Peyer's patch (tissue), 4 donors: ENCODE measurements at places on chromosomes 5 and 9.

DNA sequence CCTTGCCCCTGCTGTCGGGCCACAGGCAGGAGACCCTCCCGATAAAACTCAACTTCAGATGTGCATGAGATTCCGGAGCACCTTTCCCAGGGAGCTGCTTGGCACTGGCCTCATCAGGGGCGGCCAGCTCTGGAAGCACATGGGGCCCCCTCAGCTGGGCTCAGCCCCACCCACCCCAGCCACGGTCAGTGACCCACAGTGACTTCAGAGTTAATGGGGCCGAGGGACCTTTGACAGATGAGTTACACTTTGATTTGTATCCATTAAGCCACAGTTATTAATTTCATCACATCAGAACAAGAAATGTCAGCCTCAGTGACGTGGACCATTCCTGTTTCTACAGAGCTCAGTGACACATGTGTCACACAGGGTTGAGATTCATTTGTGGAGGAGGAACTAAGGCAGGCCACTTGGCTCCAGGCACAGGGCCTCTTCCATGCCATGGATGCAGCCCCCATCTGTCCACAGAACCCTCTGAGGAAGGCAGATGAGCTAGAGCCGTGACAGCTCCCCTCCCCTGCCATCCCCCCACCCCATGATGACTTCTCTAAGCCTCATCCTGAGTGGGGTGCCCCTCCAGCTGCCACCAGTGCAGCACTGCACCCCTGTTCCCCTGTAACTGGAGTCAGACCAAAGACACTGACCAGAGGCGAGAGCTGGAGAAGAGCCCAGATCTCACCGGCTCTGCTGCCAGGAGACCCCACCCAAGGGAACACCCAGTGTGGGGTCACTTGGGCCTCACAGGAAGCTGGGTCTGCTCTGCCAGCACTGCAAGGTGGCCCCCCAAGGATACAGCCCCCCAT, 69.4 kb upstream of the ADAMTS2 start:
- DNase-seq = no peak
- H3K27ac ChIP-seq = no peak overlapping the region
- H3K36me3 ChIP-seq = no peaks in the 10 kb centered on the region
- H3K4me1 ChIP-seq = no peaks in the 10 kb centered on the region
- no peak overlapping the region for H3K4me3 ChIP-seq

DNA sequence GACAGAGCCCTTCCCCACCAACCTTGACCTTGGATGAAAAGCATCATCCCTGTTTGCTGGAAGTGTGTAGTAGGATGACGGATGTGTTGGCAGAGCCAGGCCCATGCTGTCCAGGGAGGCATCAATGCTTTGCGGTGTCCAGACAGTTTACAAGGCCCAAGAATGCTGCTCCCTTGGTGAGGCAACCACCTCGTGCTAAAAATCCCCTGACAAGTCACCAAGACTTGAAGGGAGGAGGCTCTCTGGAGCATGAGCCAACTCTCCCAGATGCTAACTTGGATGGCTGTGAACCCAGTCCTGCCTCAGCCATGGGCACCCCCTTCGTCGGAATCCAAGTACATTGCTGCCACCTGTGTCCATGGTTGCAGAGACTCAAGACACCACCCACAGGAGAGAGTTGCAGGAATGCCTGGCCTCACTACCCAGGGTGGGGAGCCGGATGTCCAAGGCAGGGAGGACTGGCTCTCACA, 9.5 kb upstream of the NKD2 start:
- no peaks in the 10 kb centered on the region for H3K4me1 ChIP-seq
- no peaks in the 10 kb centered on the region for H3K36me3 ChIP-seq
- DNase-seq = peak; percentile 47

- no peaks in the 10 kb centered on the region for H3K36me3 ChIP-seq
- H3K4me1 ChIP-seq = no peaks in the 10 kb centered on the region
- no peak overlapping the region for H3K27ac ChIP-seq
- H3K4me3 ChIP-seq = no peak overlapping the region
- DNase-seq = no peak
Observed at GRCh38 chr5:6849316-6850105, 136.3 kb downstream of the TENT4A start.

GRCh38 chr5:107743373-107744000, 72.8 kb upstream of the EFNA5 start:
- no peaks in the 10 kb centered on the region for H3K27me3 ChIP-seq
- no peak overlapping the region for H3K27ac ChIP-seq
- no peak for DNase-seq
- no peaks in the 10 kb centered on the region for H3K4me1 ChIP-seq
- no peak overlapping the region for H3K4me3 ChIP-seq
- H3K36me3 ChIP-seq = no peaks in the 10 kb centered on the region

GRCh38 chr5:111776913-111777781, 20.2 kb upstream of the NREP start:
- DNase-seq = no peak
- H3K4me3 ChIP-seq = no peak overlapping the region
- peaks cover 9% of the 10 kb centered on the region for H3K4me1 ChIP-seq
- no peaks in the 10 kb centered on the region for H3K27me3 ChIP-seq
- no peak overlapping the region for H3K27ac ChIP-seq
- no peaks in the 10 kb centered on the region for H3K36me3 ChIP-seq

DNA sequence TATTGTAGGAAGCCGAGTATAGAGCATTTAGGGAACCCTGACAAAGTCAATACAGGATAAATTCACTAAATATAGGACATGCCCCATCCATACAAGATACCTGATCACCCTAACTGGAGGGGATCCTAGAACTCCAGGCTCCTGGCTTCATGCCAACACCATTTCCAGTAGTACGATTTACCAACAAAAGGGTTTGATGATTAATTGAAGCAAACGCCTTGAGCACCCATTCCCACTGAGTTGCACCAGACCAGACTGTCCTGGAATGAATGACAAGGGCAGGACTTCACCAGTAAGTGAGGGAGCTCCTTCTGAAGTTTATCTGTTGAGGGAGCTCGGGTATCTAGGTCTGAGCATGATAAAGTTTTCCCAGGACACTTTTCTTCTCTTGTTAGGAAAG, 327.2 kb upstream of the MSX2 start:
- no peaks in the 10 kb centered on the region for H3K27me3 ChIP-seq
- no peak overlapping the region for H3K27ac ChIP-seq
- H3K4me1 ChIP-seq = no peaks in the 10 kb centered on the region
- H3K36me3 ChIP-seq = no peaks in the 10 kb centered on the region
- no peak for DNase-seq

- no peaks in the 10 kb centered on the region for H3K4me1 ChIP-seq
- no peak for DNase-seq
- no peaks in the 10 kb centered on the region for H3K36me3 ChIP-seq
- no peak overlapping the region for H3K4me3 ChIP-seq
- no peak overlapping the region for H3K27ac ChIP-seq
Observed at GRCh38 chr5:139955616-139956273, 87.4 kb downstream of the NRG2 start.

- H3K36me3 ChIP-seq = no peaks in the 10 kb centered on the region
- H3K4me3 ChIP-seq = no peak overlapping the region
- H3K27me3 ChIP-seq = no peaks in the 10 kb centered on the region
- H3K27ac ChIP-seq = no peak overlapping the region
- H3K4me1 ChIP-seq = no peaks in the 10 kb centered on the region
Observed at GRCh38 chr5:74851684-74852353, 14.4 kb downstream of the FAM169A start.

DNA sequence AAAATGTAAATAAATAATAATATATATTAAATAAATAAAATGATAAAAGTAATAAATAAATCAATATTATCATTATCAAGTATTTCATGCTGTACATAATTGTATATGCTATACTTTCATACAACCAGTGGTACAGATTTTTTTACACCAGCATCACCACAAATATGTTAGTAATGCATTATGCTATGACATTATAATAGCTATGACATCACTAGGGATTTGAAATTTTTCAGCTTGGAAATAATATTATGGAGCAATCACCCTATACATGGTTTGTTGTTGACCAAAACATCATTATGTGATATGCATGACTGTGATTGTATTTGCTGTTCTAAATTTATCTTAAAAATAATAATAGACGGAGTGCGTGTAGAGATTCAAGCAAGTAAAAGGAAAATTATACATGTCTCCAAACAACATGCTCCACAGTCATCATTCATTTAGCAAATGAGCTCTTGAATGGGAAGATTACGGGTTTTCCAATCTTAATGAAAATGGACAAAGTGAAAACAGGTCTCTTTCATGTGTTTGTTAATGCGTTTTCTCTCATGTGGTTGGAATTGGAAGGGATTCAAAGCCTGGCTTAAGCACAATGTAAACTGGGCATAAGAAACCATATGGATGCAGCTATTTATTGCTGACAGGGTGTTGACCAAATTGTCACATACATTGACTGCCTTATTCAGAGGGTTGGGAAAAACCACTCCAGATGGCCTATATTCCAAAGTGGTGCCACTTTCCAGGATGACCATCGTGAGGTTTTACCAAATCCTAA, 643.0 kb upstream of the RGMB start:
- H3K27ac ChIP-seq = no peak overlapping the region
- no peak for DNase-seq
- H3K4me3 ChIP-seq = no peak overlapping the region
- no peaks in the 10 kb centered on the region for H3K4me1 ChIP-seq
- no peaks in the 10 kb centered on the region for H3K27me3 ChIP-seq

GRCh38 chr9:23483566-23483965, 342.5 kb downstream of the ELAVL2 start:
- no peak overlapping the region for H3K27ac ChIP-seq
- DNase-seq = no peak
- H3K4me1 ChIP-seq = no peaks in the 10 kb centered on the region

- H3K27ac ChIP-seq = no peak overlapping the region
- no peaks in the 10 kb centered on the region for H3K36me3 ChIP-seq
Observed at GRCh38 chr5:176381979-176382378, 6.4 kb downstream of the NOP16 start.

DNA sequence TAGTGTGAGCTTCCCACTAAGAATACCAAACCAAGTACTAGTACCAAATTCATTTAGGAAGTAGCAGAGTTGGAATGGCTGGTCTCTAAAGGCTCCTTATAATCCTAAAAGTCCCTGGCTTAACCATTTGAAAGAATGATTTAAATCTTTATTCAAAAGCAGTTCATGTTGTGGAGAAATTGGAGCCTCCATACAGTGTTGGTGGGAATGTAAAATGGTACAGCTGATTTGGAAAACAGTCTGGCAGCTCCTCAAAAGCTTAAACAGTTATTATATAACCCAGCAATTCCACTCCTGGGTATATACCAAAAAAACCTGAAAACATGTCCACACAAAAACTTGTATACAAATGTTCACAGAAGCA, 2.9 kb downstream of the PLIN2 start:
- peaks cover 62% of the 10 kb centered on the region for H3K36me3 ChIP-seq
- H3K4me1 ChIP-seq = peaks cover 5% of the 10 kb centered on the region
- H3K27ac ChIP-seq = no peak overlapping the region
- no peaks in the 10 kb centered on the region for H3K27me3 ChIP-seq

DNA sequence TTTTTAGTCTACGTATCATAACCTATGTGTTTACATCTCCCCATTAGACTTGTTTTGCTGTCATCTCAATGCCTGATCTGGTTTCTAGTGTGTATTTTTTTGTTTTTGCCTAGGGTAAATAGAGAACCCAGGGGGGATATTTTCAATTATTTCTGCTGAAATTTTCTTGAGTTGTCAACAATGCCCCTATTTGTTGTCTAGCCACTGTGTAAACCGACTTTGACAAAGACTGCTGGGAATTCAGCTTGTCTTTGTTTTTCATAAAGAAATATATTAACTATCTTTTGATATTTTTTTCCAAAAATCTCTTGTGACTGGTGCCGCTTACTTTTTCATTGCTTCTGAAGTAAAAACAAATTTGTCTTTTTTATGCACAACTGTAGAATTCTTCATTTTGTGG, 28.1 kb downstream of the MACIR start:
- no peaks in the 10 kb centered on the region for H3K27me3 ChIP-seq
- H3K36me3 ChIP-seq = no peaks in the 10 kb centered on the region
- no peak overlapping the region for H3K4me3 ChIP-seq
- no peaks in the 10 kb centered on the region for H3K4me1 ChIP-seq

- H3K27me3 ChIP-seq = no peaks in the 10 kb centered on the region
- H3K36me3 ChIP-seq = no peaks in the 10 kb centered on the region
- no peak for DNase-seq
- H3K4me1 ChIP-seq = no peaks in the 10 kb centered on the region
Observed at GRCh38 chr5:104951829-104952228, 1389.2 kb upstream of the NUDT12 start.

- no peak overlapping the region for H3K27ac ChIP-seq
- H3K4me3 ChIP-seq = no peak overlapping the region
Observed at GRCh38 chr5:159440235-159440634, 109.9 kb upstream of the IL12B start.

- no peak overlapping the region for H3K27ac ChIP-seq
- H3K4me3 ChIP-seq = no peak overlapping the region
- no peaks in the 10 kb centered on the region for H3K36me3 ChIP-seq
- H3K4me1 ChIP-seq = no peaks in the 10 kb centered on the region
- DNase-seq = no peak
Observed at GRCh38 chr5:31585166-31585894, 53.2 kb downstream of the C5orf22 start.

DNA sequence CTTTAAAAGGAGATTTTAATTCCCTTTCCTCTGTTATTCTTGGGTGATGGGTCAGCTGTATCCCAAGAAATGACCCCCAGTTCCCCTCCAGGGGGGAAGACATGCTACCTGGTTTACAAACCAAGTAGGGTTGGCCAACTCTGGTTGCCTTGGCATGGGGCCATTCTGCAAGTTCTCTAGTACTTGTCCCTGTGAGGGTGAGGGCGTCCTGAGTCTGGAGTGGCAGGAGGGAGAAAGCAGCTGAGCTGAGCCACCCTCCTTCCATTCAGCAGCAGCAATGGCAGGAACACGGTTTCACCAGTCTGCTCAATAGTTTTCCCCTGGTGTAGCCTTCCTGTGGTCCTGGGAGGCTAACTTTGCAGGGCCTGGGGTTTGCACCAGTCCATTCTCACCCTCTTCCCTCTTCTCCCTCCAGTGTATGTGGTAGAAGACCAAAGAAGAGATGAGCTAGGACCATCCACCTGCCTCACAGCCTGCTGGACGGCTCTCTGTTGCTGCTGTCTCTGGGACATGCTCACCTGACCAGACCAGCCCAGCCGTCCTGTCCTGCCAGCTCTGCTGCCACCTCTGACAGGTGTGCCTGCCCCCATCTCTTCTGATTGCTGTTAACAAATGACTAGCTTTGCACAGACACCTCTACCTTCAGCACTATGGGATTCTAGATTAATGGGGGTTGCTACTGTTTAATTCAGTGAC, 59.9 kb downstream of the PFDN1 start:
- no peaks in the 10 kb centered on the region for H3K27me3 ChIP-seq
- no peak overlapping the region for H3K27ac ChIP-seq
- H3K36me3 ChIP-seq = peaks cover 6% of the 10 kb centered on the region
- no peak for DNase-seq
- no peak overlapping the region for H3K4me3 ChIP-seq
